ENCODE measurements at places on chromosomes 4 and X.

DNA sequence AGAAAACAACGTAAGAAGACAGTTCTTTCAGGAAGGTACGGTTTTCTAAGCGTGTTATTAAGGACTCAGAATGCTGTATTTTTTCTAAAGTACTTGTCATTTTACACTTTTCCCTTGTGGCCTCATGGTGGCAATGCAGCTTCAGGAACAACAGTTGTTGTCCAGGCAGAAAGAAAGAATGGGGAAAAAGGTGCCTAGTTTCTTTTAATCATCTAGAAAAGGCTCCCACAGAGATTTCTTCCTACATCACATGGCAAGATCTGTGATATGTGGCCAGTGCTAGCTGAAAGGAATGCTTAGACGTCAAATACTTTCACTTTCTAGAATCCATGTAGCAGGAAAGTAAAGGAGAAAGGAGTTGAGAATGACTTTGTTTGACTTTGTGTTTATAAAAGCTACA lies 49.0 kb upstream of the TRAM1L1 start:
- peak; percentile 78 for DNase-seq

- DNase-seq, result peak; percentile 9
These were observed 28.6 kb downstream of the FAM241A start for GRCh38 chr4:112173593-112174558.

GRCh38 chr4:185541251-185541727 lies 6.0 kb upstream of the PDLIM3 start:
- DNase-seq, result no peak

DNA sequence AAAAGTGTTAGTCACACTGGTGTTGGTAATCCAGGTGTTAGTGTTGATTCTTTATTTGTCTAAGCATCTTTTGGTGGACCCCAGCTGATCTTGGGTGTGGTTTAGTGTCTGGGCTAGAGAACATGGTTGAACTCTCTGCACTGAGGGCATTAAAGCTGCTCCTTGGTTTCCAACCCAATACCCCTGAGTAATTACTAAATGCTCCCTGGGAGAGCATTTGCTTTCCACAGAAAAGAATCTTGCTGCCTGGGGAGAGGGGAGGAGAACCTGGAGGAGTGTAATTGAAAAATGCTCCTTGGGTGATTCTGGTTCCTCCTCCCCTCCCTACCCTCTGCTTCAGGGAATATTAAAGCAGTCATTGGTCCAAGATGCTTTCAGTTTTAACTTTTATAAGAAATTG lies 3.1 kb downstream of the GUCY1B1 start:
- no peak for DNase-seq

- DNase-seq, result peak; percentile 40
These were observed 15.6 kb upstream of the EXOSC9 start for GRCh38 chr4:121785479-121785878.

DNA sequence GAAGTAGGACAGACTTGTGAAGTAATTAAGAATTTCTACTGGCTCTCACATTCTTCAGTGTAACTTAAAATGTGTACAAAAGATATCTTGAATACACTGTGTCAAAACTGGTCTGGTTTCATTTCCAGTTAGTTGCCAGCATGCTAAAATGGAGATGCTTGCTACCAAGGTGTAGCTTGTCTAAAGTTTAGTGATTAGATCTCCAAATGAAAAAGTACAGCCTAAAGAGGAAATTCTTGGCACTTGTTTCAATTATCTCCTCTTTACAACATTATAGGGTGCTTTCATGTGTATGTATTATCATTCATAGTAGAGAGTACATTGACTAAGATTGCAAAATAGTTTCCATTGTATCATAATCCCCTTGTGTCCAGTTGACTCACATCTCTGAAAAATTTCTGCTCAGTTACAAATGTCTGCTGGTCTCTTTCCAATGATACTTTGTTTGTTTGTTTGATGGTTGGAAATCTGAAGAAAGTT lies 97.3 kb upstream of the SPRY1 start:
- peak; percentile 80 for DNase-seq

DNA sequence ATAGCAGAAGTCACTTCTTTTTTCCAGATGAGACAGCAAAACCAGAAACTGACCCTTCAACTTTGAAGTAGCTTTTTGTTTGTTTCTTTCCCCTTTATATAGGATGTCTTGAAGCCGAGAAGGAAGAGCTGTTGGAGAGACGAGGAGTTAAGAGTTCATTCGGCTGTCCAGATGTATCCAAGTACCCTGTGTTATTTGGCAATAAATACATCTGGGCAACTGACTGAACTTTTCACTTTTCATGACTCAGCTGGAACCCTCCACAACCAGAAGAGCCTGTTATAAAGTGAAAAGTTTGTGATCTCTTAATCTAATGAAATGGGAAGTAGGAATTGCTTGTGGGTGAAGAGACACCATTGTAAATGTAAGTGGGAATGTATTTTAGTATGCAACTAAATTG lies 131.2 kb downstream of the HTR2C start:
- no peak for DNase-seq

GRCh38 chr4:123265443-123265842 lies 131.2 kb upstream of the SPRY1 start:
- DNase-seq, result no peak

GRCh38 chr4:168655182-168655581 lies 158.3 kb downstream of the PALLD start:
- DNase-seq, result no peak

- no peak for DNase-seq
These were observed 71.0 kb downstream of the RELL1 start for GRCh38 chr4:37615059-37615719.

DNA sequence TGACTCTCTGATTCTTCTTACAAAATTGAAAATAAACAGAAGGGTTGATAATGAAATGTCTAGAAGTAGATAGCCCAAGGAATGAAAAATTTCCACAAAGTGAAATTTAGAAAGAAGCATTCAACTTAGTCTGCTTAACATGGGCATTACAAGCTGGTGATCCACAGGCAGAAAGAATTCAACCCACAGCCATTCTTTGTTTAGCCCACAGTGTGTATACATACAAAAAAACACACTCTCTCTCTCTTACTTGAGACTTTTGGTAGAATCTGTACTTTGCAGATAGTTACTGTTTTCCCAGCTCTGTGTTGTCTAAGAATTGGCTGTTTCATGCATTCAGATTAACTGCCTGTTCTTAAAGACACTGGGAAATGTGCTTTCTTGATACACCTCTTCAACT lies 159.8 kb downstream of the SLC4A4 start:
- DNase-seq, result no peak

DNA sequence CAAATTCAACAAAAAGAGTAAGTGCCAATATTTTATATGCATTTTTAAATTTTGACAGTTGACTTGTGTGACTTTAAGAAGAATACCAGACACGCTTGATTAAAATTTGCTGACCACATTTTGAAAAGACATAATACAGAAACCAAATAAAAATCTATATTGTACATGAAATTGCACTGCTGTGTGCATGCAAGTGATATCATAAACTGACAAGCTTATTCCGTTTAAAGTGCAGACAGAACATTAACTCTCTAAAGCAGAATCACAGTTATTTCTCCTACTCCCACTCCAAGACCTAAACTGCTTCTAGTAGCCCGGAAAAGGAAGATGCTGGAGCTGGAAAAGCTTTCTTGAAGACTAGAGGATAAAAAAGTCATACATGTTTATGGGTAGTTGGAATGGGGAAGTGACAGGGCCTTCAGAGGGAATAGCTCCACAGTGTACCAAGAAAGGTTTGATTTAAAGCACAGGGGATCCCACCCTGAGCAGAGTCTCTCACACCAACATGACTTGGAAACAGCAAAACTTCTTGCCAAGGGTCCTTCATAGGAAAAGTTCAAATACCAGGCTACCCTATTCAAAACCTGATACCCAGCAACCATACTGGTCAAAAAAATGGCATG lies 34.1 kb upstream of the NAF1 start:
- no peak for DNase-seq

GRCh38 chrX:89033723-89034122 lies 286.7 kb downstream of the CPXCR1 start:
- no peak for DNase-seq

DNA sequence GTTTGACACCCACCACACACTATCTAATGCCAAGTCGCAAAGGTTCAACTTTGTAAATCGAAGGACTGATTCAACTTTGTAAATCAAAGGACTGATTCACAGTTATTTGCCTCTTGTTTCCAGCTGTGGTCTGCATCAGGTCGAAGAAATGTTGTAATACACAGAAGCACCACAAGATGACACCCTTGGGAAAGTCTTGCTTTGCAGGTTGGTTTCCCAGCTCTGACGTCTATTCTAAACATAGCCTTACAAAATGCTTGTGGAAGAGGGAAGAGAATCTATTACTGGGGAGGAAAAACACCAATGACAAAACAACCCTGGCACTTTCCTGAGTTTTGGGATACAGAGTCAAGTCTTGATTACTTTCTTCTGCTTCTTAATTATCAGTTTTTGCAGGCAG lies 35.3 kb downstream of the SUPT20HL1 start:
- DNase-seq, result peak; percentile 65

DNA sequence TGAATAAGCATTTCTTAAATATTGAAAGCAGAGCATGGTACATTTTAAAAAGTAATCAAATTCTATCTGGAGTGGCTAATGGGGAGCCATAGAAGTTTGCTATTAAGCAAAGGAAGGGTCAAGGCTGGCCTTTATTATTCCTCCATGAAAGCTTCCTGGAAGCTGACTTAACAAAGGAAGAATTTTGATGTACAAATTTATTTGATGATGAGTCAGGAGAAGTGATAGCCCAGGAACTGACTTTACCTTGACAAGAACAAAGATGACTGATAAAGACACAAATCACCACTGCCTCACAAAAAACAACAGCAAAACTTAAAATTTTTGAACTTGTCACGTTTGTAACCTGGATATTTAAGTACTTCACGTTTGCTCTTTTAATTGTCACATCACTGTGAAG lies 872.1 kb downstream of the PCDH7 start:
- no peak for DNase-seq

GRCh38 chr4:123495530-123495929 lies 98.9 kb downstream of the SPRY1 start:
- no peak for DNase-seq

- DNase-seq, result peak; percentile 53
These were observed 17.8 kb downstream of the MFAP3L start for GRCh38 chr4:170008371-170008770.

- DNase-seq, result peak; percentile 93
These were observed 368.9 kb upstream of the CTSO start for GRCh38 chr4:156322592-156322991.

DNA sequence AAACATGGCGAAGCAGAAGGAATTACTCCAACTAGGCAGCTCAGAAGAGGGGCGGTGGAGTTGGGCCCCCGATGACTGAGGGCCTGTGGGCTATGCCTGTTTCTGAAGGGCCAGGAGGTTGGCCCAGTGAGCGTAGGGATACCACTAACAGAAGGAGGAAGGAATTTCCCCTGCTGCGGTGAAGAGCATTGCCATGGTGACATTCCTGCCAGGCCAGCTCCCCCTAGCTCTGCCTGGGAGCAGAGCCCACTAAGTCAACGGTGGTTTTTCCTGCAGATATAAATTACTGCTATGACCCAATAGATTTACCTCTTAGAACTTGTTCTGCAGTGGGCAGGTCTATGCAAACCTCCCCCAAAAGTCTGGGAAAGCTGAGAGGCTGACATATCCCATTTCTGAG lies 28.9 kb upstream of the HMX1 start:
- no peak for DNase-seq

GRCh38 chrX:69616457-69617203 lies 717 bp downstream of the EDA start:
- no peak for DNase-seq

DNA sequence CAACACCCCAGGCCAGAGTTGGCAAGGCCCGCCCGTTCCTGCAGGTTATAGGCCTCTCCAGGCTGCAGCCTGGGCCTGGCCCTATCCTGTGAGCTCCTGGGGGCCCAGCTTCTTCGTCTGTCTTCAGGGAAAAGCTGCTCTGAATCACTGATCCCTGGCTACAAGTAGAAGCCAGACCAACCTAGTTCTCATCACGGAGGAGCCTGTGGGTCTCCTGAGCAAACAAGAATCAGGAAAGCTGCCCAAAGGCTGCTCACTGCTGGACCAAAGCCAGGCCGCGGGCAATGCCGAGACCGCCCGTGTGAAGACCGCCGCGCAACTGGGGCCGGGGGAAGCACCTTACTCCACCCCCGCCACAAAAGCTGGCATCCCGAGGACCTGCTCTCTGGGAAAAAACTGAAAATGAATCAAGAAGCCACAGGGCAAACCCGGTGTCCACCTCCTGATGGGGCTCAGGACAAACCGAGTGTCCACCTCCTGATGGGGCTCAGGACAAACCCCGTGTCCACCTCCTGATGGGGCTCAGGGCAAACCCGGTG lies 12.8 kb downstream of the CTBP1 start:
- no peak for DNase-seq

DNA sequence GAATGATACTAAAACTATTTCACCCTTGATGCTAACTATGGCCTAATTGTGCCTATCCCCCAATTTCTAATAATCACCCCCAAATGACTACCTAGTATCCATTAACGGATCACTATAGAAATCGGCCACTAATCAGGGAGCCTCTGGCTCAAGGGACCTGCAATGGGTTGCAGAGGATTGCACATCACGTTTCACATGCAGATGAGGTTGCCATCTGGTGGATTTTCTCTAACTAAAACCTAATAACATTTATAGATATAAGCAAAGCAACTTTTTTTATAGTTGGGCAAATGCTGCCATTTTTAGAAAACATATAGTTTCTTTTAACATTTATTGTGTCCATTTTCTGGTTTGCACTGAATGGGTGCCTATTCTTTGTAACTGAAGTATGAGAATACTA lies 28.3 kb upstream of the ALG13 start:
- DNase-seq, result no peak

GRCh38 chr4:77104791-77105540 lies 29.2 kb upstream of the CCNI start:
- DNase-seq, result peak; percentile 62

- no peak for DNase-seq
These were observed 1444.0 kb upstream of the PCDH7 start for GRCh38 chr4:29276150-29276549.

DNA sequence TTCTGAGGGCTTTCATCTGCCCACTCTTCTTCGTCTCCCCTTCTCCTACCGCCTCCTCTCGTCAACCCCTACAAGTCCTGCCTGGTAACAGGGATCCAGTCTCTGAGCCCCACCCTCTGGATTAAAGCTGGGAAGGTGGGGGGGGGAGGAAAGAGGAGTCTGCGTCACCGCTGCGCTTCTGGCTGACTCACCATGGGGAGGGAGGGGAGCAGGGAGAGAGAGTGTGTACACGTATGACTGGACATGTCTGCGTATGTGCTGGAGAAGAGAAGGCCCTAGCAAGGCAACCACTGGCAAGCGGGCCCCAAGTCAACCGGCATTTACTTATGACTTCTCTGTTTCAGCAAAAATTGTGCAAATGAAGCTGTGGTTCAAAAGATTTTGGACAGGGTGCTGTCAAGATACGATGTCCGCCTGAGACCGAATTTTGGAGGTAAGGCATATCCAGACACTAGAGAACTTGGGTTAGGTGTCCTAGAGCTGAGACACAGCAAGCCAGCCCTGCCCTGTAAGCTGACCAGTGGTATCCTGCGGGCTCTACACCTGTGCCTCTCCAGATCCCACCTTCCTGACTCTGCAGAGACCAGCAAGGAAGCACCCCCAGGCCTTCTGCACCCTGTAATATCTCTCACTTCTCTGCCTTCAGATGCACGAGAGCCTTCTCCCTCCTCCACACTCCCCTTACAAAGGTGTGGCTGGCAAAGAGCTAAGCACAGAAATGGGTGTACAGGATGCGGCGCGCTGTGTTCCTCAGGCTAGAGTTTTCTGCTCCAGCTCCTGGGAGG lies 2.5 kb downstream of the GABRQ start:
- peak; percentile 53 for DNase-seq

All from fibroblast of upper back skin (primary cell).